Tongue (tissue), 3 donors: ENCODE measurements at places on chromosomes 5 and 9. TPM values are rescaled to one million over a fixed set of nuclear protein-coding genes. Genes with fewer than 3 reads are reported as not detected.

GRCh38 chr5:142998316-142999020 is 228.3 kb downstream of the ARHGAP26 start:
- no peak for DNase-seq

DNA sequence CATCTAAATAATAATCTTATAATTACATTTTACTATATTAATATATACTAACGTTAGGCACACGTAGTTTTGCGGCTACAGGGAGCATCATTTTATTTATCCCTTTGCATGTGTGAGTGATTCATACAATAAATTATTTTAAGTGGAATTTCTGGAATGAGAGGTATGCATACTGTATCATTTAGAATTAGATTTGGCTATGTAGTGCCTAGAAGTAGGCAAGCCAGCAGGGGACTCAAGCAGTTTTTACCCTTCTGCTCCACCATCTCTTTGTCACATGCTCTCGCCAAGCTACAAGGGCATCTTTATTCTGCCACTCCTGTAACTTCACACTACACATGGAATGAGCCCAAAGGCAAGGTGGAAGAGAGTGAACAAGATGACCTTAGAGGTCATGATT is 60.8 kb downstream of the MEGF10 start:
- peak; percentile 14 for DNase-seq

DNA sequence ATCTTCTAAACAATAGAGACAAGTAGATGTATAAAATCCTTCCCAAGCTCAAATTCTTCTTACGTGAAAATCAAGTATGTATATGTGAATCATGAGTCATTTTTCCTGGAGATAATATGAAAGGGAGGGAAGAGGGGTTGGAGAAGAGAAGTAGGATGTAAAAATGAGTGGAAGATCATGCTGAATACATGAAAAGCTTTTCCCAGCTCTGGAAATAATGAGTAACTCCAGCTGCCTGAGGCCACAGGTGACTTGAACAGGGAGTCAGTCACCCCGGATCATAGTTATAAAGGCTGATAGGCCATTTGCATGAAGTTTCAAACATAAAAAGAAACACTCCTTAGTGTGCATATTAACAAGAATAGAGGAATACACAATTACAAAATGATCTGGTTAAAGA is 486.7 kb downstream of the EFNA5 start:
- no peak for DNase-seq

GRCh38 chr5:28523888-28524635 is 1485.7 kb upstream of the CDH9 start:
- DNase-seq: peak; percentile 40

DNA sequence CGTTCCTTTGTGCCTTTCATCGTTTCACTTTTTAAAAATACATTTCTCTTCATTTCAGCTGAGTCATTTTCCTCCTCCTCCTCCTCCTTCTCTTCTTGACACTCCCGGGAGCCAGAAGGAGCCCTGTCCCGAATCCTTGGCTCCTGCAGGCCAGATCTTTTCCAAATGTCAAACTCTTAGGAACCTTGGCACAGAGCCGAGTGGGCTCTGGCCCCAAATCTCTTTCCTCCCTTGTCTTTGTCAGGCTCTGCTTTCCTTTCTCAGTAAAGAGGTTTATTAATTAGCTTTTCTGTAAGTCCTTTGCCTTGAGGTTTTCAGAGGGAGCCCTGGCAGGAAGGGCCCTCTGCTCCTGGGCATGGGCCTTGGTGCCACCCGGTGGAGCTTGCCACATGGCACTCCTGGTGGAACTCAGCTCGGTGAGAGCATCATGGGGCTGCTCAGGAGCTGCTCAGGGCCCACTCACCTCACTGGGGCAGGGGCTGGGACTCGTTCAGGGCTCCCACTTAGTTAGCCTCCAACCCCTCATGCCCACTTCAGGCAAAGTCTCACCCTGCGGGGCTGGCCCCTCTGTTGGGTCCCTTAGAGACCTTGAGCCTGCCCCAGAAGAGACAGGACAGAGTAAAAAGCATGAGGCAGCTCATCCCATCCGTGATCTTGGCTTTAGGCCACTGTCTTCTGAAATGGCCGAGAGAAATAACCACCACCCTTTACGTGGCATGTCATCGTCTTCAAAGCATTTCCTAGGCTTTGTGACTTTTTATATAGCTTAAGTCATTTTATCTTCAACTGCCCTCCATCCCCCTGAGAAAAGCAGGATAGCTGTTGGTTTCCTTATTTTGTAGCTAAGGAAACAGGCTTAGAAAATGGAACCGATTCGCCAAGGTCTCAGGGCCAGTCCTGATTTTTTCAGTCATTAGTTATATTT is 17.1 kb downstream of the STC2 start:
- peak; percentile 72 for DNase-seq

DNA sequence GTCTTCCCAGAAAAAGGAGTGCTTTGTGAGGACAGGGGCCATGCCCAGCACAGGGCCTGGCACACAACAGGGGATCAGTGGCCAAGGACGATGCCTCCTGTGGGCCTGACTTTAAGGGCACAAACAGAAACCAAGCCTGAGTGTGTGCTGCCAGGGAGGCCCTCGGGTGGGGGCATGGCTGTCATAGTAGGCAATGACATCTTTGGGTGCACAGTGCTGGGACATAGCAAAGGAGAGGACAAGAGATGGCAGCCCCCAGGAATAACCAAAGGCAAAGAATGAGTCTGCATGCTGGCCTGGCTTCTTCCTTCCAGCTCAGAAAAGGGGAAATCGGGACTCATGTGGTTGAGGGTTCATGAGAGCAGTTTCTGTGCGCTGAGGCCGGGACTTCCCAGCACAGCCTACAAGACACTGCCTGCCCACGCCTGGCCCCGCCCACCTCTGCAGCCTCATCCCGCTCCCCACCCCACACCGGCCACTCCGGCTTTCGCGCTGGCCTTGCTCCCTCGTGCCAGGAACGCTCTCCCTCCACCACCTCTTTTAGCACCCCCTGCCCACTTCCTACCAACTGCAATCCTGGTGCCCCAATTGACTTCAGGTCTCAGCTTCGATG is 13.8 kb upstream of the LHX2 start:
- peak; percentile 49 for DNase-seq

DNA sequence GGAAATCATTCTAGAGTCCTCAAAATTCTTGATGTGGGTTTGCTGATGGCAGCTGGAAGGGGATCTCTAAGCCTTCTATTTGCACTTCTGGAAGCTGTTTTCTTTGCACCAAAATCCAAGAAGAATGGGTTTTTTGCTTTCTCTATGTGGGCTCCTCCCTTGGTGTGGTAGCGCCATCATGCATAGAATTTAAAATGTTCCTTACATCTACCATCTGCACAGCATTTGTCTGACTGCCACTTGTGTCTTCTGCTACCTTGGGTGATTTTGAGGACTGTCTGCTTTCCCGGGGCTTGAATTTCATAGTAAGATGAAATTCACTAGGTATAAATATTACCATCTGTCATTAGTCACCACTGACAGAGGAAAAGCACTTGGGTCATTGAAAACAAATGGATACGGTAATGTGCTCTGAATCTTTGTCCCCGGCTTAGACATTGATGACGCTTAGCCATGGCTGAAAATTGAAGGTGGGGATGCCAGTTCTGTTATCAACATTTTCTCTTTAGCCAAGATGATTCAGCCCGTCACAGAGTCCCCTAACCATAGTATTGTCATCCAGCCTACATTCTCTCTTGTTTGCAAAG is 30.0 kb downstream of the SNX30 start:
- DNase-seq: no peak

GRCh38 chr9:112890106-112891081 is at the start of gene SLC46A2:
TSS of gene SLC46A2 (minus strand) at chr9:112890876. CDS start at chr9:112890681, 195 bp downstream.
- peak; percentile 17 for DNase-seq

- DNase-seq: peak; percentile 89
Measured at GRCh38 chr9:112348257-112349007, 15.0 kb upstream of the PTBP3 start.

DNA sequence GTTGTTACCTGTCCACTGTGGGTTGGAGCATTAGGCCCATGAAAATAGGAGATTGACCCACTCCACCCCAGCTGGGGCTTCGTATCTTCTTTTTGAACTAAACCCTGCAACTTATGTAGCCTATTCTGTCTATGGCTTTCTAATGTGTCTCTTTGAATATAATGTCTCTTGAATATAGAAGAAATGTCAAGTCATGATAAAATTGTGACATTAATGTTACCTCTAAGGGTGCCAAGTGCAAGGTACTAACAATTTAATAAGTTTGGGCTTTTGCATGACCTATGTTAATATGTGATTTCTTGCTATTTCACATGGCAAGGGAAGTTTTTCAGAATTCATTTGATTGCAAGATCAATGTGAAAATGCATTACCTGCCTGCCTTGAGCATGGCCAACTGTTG is 40.4 kb upstream of the PUM3 start:
- no peak for DNase-seq

DNA sequence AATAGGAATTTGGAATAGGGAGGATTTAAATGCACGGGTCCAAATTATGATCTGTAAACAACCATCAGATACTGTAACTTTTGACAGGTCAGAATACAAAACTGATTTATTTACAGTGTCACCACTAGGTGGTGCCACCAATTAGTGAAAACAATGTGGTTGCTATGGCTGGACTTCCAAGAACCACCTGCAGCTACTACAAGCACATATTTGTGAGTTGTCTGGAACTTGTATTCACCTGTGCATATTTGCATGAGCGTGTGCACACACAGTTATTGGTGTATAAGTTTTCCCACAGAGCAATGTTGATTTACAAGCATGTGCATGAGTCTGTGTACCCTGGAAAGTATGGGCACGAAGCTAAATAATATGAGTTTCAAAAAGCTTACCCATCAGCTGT is 3.0 kb upstream of the HRCT1 start:
- peak; percentile 82 for DNase-seq

DNA sequence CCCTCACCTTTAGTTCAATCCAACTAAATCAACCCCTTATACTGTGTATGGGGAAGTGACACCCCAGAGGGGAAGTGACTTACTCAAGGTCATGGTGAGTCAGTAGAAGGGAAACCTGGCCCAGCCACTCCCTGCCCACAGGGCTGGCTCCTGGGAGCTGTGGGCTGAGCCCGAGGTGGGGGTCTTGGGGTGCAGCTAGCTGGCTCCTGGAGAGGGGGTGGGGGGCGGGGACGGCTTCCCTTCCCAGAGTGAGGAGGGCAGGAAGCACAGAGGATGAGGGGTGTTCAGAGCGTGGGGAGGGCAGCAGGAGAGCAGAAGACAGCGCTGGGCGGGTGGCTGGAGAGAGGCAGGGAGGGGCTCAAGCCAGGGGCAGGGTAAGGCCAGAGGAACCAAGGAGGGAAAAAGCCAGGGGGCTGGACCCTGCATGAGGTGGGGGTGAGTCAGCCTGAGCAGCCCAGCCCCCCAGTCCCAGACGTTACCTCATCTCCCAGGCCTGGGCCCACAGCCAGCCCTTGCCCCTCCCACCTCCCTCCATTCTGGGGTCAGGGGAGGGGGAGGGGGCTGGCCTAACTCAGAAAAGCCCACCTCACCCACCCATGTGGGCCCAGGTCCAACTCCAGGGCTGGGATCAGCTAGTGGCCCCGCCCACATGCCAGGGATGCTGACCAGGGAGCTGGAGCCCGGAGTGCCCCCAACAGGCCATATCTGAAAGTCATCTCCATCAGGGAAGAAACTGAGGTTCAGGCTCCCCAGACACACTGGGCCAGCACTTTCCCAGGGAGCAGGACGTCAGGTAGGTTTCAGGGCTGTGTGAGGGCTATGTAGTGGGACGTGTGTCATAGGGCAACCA is 2.8 kb downstream of the PDLIM7 start:
- peak; percentile 89 for DNase-seq

- DNase-seq: no peak
Measured at GRCh38 chr9:105053209-105053652, 125.3 kb upstream of the ABCA1 start.

- DNase-seq: no peak
Measured at GRCh38 chr5:14201325-14202045, 58.3 kb downstream of the TRIO start.

GRCh38 chr5:17415321-17415758 is 82.7 kb upstream of the TAF11L2 start:
- DNase-seq: no peak

DNA sequence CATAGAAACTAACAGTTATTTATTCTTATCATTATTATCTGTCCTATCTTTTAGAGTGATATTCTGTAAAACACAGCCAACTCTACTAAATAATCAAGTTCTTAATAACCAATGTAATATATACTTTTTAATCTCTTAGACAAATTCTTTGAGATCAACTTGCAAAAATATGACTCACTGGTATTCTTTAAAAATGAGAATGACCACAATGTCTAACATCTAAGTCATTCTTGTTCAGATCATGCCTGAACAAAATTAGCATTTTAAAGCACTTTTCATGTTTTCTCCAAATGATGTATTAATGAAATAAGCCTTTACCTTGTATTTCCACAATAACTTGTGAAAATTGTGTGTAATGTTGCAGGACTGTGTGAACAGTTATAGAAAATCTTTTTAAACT is 356.9 kb upstream of the RGMB start:
- DNase-seq: no peak

The PLPPR1 gene
- total RNA-seq: 0.92 TPM

The ADGRD2 gene
- total RNA-seq: not detected

The ATG10 gene
- 11.3 TPM for total RNA-seq

The CDC23 gene
- 35.0 TPM for total RNA-seq

The GGTA1 gene
- 6.9 TPM for total RNA-seq

The C1QTNF2 gene
- total RNA-seq: 27.8 TPM

The TMEM252 gene
- total RNA-seq: not detected

The KLF4 gene
- 40.8 TPM for total RNA-seq
